ENCODE measurements at places on chromosomes 6 and 20.

DNA sequence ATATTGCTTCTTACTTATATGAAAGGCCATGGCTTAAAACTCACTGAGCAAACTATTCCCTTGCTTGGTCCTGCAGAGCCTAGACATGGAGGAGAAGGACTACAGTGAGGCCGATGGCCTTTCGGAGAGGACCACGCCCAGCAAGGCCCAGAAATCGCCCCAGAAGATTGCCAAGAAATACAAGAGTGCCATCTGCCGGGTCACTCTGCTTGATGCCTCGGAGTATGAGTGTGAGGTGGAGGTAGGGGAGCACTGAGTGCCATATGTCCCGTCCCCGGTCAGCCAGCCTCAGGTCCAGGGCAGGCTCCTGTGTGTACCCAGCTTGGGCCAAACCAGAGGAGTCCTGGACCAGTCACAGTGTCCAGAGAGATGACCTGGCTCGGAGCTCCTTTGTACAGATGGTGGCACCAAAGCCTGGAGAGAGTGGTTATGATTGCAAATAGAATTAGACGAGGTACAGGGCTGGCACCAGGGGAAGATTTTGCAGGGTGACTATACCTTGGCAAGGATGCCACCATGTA, 21.0 kb downstream of the EPB41L1 start:
- DNase-seq, result no peak

DNA sequence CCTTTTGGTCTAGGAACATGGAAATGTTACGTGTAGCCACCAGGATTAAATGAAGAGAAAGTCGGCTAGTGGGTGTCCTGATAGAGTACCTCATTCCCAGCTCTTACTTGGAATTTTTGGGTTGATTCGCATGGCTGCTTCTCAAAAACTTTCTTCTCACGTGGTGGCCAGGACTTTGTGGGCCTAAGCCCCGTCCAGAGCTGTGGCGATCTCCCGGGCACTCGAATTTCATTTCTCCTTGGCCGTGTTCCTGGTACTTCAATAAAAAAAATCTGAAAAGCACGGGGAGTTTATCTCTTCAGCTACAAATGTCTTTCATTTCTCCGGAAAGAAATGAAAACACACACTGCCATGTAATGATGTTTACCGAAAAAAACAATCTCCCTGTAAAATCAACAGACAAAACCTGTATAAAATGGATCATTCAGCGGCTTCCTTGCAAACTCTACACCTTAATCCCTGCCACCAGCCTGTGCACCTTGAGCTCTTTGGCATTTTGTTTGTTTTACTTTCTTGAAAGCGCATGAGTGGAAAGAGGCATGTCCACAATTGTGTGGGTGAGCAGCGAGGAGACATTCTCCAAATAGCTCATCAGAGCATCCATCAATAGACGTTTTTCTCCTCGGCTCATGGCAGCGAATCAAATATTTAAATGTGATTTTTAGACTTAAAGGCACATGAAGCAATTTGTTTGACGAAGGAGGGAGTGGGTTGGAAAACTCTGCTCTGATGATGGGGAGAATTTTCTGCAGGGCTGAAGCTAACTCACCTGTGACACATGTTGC, 173.1 kb downstream of the TFAP2C start:
- DNase-seq, result no peak

DNA sequence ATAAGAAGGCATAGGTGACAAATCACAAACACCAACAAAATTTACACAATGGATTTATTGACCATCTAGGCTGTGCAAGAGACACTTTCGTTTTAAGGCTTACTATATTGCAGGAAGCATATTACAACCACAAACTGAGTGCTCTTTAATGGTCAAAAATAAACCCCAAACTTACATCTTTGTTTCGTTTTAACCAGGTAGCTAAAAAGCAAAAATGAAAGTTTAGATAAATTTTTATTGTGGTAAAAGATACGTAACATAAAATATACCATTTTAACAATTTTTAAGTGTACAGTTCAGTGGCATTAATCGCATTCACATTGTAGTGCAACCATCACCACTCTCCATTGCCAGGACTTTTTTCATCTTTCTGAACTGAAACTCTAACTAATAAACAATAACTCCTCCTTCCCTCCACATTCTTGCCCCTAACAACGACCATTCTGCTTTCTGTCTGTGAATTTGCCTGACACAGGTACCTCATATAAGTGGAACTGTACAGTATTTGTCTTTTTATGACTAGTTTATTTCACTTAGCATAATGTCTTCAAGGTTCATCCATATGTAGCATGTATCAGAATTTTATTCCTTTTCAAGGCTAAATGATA, 32.3 kb upstream of the DUSP22 start:
- DNase-seq, result no peak

DNA sequence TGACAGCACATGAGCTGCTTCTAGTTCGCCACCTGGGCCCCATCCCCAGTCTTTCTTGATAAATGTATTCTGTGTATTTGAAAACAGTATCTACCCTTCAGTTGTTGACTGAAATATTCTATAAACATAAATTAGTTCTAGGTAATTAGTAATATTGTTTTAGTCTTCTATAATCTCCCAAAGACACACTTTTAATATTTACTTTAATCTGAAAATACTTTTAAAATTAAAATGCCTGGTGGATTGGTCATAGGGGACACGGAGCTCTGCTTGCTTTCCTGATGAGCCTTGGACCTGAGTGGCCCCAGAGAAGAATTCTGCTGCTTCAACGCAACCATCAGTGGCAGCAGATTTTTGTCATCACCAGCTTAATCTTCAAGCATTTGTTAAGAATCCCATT, 234.5 kb downstream of the THBS2 start:
- DNase-seq, result no peak

GRCh38 chr6:99603421-99604165, 3.0 kb upstream of the PRDM13 start:
- no peak for DNase-seq

- no peak for DNase-seq
These were observed 109.0 kb downstream of the DTNBP1 start for GRCh38 chr6:15553736-15554294.

DNA sequence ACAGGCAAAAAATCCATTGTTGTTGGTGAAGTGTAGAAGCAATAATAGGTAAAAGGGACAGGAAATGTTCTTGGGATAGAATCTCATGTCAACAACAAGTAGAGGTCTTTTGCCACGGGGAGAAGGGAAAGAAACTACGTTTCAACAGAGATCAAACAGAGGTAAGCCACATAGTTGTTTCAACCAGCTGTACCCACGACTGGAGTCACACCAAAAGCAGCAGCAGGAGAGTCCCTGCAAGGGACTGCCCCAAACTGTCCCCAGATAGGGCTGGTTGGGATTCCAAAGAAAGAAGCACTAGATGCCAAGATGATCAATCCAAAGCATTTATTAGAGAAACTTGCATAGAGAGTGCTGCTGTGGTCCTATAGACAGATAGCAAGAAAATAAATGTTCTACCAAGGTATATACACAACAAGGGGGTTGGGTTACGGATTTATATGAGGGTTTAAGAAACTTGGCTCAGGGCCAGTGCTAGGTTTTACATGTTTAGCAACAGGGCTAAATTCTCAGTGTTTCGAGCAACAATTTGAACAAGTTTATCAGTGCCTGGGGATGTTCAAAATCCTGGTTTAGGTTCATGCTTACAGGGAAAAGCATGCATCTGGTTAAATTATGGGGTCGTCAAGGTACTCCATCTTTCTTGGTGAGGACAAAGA, 466.5 kb downstream of the MMUT start:
- DNase-seq, result no peak

DNA sequence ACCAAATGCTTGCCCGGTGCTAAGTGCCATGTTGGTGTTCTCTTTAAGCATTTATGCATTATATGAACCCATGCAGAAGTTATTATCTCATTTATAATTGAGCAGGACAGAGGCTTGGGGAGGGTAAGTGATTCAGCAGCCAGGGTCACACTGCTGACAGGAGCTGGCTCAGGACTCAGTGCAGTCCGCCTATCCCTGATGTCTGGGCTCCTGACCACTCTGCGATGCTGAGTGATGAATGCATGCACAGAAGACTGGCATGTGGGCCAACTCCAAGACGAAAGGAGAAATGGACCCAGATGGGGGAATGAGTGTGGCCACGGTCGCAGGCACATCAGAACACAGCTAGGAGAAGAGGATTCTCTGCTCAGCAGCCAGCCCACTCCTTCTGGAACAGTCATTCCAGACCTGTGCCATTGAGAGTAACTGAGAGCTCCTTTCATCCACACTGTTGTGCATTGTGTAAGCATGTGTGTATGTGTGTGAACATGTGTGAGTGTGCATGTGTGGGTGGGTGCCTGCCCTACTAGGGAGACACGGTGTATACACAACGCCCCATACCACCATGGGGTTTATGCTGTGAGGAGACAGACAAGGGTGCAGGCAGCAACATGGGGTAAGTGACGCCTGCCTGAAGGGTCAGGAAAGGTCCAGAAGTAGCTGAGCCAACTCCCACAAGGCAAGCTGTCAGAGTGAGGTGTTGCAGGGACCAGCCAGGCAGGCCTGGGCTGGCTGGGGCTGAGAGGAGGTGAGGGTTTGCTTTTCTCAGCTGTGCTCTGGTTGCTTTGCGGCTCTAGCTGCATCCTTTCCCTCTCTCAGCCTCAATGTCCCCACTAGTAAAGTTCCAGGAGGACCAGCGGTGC, 97.8 kb upstream of the PMEPA1 start:
- DNase-seq, result no peak

DNA sequence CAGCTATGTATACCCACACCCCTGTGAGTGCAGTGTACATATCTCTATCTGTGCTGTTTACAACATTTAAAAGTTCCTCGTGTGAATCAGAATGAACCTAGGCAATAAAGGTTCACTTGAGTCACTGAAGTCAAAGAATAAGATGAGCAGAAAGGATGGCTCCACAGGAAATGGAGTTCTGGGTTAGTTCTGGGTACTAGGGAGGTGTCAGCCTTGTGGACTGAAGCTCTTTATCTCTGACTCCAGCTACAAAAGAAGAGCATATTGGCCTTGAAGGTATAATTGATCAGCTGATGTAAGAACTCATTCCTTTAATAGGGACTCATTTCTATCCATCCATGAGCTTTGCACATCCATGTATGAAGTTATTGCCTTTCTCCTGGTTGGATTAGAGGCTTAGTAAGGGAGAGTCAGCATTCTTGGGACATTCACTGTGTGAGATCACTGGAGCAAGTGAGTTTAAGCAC, 73.9 kb upstream of the BACH2 start:
- no peak for DNase-seq

DNA sequence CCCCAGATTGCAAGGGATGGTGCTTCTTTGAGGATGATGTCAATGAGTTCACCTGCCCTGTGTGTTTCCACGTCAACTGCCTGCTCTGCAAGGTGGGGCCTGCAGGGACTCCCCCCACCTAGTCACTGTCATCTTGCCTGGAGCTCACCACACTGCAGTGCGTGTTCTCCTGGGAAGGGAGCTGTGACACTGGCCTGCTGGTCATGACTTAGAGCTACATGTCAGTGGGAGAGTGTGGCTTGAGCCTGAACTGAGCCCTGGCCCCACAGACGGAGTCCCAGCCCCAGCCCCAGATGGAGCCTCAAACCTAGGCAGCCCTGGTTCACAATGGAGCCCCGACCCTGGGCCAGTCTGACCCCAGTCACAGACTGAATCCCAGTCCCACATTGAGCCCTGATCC, 19.3 kb downstream of the RBCK1 start:
- DNase-seq, result no peak

DNA sequence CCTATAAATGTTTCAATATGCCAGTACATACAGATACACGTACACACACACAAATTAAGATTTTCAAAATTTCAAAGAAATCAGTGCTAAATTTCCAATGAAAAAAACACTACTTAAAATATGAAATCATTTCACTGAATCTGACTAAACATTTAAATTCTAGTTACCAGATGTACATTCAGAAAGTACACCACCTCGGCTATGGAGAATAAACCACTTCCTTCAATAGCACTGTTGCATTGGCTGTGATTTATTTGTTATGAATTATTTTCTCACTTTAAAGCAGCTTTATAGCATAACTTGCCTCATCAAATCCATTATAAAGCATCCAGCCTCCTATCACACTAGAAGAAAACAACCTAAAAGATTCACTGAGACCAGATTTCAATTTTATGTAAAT, 36.6 kb downstream of the HBS1L start:
- DNase-seq, result no peak

- DNase-seq, result no peak
These were observed 206.8 kb downstream of the SIM1 start for GRCh38 chr6:100257793-100258395.

GRCh38 chr6:117440706-117441525, 15.2 kb upstream of the ROS1 start:
- DNase-seq, result no peak

DNA sequence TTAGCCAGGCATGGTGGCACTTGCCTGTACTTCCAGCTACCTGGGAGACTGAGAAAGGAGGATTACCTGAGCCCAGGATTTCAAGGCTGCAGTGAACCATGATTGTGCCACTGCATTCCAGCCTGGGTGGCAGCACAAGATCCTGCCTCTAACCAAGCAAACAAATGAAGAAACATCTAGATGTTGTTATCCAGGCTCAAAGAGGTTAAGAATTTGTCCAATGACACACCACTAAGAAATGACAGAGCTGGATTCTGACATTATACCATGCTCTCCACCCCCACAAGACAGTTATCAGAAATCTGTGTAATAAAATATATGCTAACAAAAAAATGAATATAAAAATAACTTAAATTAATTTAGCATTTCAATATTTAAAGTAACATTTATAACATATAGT, 925.5 kb upstream of the SLC35B3 start:
- no peak for DNase-seq

DNA sequence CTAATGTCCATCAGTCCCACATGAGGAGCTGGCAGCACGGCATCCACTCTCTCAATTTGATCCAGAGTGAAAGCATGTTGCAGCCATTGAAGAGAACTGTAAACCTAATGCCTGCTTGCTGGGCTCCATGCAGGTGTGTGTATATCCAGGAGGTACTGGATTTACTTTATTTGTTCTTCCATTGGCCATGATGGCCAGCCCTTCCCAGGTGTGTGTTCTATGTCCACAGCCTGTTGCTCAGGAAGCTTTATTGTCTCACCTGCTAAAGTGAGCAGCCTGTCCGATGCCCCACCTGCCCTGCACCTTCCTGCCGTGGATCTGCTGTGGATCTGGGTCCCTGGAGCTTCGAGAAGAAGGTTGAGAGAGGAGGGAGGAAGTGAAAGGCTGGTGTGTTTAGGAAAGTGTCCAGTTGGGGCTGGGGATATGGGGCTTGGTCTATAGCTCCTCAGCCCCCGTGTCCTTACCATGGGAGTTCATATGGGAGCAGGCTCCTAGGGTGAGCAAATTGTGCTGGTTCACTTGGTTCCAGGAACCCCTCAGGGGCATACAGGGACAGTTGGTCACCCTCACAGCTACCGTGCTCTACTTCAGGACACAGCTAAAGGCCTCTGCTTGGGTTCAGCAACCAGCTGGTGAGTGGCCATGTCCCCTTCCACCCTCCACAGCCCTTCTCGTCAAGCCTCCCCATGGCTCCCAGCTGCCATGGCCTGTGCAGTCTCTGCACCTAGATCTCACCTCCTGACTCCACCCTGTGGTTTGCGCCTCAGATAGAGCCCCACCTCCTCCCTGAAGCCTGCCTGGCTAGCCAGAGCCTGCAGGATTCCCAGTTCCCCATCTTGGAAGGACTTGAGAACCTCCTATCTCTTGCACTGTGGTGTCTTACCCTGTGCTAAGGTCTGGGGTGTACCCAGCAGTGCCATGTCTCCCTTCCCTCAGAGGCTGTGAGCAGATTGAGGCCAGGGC, 12.7 kb downstream of the TREML2 start:
- DNase-seq, result no peak

GRCh38 chr20:50838707-50839385, 44.0 kb downstream of the BCAS4 start:
- no peak for DNase-seq

- no peak for DNase-seq
These were observed 60.9 kb downstream of the SULF2 start for GRCh38 chr20:47724396-47724795.

GRCh38 chr6:161837854-161838253, 564.0 kb upstream of the AGPAT4 start:
- no peak for DNase-seq
